ENCODE measurements at places on chromosomes 5 and 9.

DNA sequence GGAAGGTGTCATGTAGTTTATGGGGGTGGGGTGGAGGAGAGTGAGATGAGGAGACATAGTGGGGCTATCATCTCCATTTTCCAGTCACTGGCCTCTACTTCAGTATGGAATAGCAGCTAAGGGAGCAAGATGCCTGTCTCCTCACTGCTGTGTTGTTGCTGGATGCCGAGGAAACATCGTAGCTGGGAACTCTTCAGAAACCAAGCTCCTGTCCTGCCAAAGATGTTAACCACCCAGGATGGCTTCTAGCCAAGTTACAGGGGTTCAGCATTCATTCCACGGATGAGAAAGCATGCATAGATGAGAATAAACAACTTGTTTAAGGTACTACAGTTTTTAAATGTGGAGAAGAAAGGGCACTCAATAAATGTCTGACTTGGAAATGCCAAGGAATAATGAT lies 226.5 kb downstream of the ASTN2 start:
- DNase-seq = no peak

DNA sequence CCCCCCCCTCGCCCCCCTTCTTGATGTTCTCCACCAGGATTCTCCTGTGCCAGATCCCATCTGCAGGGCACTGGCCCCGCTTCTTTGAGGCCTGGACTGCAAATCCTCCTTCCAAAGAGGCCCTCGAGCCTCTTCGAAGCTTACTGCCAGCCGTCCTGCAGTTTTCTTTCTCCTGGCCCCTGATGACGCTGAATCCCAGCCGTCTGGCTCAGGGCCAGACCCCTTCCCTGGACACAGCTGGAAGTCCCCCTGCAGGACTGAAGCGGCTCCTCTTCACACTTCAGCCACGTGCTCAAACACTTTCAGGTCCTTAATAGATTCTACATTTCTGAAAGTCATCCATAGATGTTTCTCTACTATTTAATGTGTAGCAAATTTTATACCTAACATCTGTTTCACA lies 121.5 kb downstream of the EHMT1 start:
- no peak for DNase-seq

DNA sequence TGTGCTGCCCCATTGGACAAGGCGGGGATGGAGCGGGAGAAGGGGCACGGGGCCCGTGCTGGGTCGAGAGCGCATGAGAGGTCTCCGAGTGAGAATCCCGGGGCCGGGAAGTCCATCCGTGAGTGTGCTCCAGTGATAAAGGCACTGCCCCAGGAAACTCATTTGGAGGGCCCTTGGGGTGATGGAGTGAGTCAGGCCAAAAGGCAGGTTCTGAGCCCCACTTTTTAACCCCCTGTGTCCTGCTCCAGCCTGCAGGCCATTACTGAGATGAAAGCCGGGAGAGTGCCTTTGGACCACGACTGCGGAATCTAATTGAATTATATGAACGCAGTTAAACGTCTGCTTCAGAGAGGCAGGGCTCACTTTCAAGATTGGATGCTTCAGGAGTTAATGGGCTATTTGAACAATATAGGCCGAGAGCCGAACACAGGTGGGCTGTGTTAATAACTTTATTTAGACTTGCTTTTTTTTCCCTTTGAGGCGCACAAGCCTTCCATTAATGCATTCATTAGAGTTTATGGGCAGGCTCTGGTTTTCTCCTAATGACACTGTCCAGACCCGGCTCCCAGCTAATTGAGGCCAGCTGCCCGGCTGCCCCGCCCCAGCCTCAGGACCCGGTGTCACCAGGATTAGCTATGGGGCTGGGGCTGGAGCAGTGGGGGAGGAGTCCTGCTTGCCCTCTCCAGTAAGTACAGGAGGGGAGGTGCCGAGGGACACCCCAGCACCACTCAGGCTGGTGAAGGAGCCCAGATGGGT lies 79.1 kb upstream of the LMX1B start:
- no peak for DNase-seq

DNA sequence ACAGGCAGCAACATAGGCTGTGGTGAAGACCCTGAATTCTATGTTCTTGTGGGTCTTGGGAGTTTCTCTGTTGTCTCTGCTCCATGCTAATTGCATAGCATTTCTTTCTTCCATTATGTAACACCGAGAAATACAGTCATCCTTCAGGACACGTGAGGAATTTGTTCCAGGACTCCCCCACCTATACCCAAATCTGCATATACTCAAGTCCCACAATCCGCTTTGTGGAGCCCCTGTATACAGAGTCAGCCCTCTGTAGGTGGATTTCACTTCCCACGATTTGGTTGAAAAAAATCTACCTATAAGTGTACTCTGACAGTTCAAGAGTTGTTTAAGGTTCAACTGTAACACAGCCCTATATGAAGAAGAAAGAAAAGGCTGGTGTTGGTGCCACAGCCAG lies 22.1 kb downstream of the ANKRD33B start:
- DNase-seq = no peak

GRCh38 chr9:135047521-135047920 lies 39.9 kb upstream of the OLFM1 start:
- no peak for DNase-seq

DNA sequence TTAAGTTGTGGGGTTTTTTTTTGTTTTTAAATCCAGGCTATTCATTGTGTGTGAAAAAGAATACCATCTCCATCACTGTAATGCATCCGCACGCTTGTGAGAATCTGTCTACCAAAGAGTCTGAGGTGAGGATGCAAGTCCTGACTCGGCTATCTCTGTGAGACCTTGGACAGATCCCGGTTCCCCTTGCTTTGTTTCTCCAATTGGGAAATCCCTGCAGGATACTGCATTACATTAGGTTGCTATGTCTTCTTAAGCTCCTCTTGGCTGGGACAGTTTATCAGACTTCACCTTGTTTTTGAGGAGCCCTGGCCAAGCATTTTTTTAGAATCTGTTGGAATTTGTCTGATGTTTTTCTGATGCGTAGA lies 46.8 kb downstream of the GALNT10 start:
- DNase-seq = no peak

DNA sequence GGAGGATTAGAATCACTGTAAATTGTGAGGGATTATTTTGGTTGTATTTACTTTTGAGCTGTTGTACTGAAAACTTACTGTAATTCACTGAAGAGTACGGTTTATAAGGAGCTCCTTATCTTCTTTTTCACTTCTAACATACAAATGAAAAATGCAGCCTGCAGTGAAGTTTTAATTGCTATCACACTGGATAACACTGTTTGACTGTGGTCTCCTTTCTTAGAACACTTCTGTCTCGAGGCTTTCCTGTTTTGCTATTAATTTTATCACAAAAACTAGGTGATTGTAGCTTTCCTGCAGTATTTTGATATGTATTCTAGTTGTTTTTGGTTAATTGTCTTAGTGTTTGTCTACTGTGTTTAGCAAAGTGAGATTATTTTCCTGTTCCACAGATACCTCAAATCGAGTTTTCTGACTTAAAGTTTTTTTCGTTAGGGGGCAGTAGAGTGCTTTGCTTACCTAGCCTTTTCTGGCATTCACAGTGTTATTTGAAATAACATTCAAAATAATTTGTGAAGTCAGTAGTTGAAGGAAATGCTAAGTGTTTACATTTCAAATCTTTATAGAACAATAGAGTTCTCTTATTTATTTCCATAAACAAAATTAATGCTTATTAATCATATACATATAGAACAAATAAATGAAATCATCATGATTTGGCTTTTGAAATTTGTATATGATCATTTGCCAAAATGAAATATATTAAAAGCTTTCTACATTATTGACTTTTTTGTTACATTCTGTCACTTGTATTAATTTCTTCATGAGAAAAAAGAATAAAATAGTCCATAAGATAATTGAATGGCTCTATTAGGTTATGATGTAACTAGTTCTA lies 52.9 kb downstream of the COMMD10 start:
- DNase-seq = no peak

DNA sequence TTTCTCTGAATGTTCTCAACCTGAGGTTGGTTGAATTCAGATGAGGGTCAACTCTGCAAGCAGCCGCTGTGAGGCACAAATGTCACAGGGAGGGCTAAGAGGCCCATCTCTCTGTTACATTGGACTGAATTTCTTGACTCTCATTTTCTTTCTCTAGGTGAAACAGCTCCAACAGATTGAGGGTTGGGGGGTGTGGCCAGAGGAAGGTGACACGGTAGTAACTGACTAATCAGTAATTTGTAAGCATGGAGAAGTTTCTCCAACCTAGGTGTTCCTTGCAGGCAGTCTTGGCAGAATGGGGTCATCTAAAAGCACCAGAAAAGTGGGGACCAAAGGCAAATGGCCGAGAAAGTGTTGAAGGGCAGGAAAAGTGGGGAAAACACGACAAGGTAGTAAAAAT lies 16.8 kb downstream of the CCT5 start:
- DNase-seq = no peak

GRCh38 chr5:65151614-65152013 lies 330.1 kb downstream of the ADAMTS6 start:
- DNase-seq = no peak

- DNase-seq = no peak
Observed at GRCh38 chr5:86115164-86115563, 502.6 kb upstream of the COX7C start.

DNA sequence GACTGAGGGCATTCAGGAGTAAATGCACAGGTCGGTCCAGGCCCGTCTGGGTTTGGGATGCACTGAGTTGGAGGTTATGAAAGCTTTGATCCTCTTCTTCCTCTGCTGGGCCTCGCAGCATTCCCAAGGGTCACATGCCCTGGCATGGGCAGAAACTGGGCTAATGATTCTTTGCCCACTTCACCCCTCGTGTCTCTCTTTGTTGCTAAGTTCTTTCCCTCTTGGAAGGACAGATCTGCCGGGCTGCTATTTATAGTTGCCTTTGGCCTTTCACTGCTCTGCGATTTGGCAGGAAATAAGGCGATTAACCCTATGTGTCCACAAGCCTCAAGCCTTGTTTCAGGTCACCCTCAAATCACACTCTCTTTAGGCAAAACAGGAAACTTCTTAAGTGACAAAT lies 66.9 kb downstream of the ENTREP1 start:
- no peak for DNase-seq

DNA sequence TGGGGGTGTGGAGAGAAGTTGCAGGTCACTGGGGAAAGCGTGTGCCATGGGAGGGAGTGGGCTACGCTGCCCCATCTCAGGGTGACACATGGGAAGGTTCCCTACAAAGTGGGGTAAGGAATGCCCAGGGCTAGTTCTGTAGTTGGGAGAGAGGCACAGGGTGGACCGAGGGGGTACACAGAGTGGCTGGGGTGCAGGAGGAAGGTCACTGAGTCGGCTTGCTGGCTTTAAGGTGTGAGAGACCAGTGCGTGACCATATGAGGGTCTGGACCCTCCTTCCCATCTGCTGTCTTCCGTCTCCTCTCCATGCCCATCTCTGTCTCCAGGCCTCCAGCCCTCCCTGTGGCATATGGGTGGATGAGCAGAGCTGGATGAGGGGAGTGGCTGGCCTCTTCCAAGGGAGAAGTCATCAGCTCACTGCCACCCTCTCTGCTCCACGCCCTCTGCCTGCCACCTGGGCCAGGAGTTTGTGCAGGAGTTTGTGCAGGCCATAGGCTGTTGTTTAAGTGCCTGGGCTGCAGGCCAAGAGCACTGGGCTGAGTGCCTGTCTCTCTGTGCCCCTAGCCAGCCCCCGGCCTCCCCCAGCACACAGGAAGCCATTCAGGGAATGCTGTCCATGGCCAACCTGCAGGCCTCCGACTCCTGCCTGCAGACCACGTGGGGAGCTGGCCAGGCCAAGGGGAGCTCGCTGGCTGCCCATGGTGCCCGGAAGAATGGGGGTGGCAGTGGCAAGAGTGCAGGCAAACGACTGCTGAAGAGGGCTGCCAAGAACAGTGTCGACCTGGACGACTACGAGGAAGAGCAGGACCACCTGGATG lies 96.8 kb downstream of the PHF2 start:
- no peak for DNase-seq

DNA sequence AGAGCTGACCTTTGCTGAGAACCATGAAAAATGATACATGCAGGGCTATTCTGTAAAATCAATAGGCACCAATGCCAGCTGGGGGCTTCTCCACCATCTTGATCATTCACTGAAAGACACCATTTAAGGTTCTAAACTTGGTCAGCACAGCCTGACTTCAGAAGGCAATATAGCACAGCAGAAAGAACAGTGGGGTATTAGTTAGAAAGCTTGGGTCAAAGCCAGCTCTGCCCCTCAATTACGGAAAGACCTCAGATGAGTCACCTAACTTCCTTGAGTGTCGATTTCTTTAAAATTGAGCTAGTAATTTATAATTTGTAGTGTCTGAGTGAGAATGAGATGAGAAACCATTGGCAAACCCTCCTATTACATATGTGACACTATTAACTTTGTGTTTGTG lies 3.4 kb downstream of the TNC start:
- no peak for DNase-seq

GRCh38 chr9:26229324-26230054 lies 551.2 kb upstream of the TUSC1 start:
- DNase-seq = no peak

- DNase-seq = no peak
Observed at GRCh38 chr9:32426278-32426939, 42.0 kb downstream of the ACO1 start.

DNA sequence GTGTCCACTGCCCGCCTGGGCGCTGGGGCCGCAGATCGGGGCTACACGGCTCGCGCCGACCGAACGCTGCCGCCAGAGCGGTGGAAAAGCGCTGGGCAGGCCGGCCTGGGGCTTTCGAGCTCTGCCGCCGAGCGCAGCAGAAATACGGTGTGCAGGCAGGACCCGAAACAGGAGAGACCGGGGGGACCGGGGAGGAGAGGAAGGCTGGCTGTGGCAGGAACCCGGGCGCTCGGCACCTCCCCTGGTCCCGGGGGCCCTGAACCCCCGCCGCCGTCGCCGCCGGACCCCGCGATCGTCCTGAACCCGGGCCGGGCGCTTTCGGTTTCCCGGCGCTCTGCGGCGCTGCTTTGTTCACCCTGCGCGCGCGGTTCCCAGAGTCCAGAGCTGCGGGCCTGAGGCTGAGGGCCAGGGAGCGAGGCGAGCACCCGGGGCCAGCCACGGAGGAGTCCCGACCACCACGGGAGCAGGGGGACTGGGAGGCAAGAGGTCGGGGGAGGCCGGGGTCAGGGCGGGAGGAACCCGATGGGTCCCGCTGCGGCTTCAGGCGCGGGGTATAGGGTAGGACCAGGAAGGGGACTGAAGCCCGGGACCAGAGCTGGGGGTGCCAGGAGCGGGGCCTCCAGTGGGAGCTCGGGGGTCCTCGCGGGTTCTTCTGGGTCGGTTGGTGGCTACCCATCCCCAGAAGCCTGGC lies 12.0 kb downstream of the IRX2 start:
- DNase-seq = no peak

- no peak for DNase-seq
Observed at GRCh38 chr9:137224830-137225694, at the start of gene CYSRT1. Gene CYSRT1 (plus strand): TSS chr9:137225174. CDS start chr9:137225622, 448 bp downstream.
